Dermis microvascular lymphatic vessel endothelial cell (primary cell): ENCODE measurements at places on chromosomes 12 and 14.

GRCh38 chr14:61226015-61226654, 55.0 kb downstream of the TMEM30B start:
- DNase-seq, result no peak

DNA sequence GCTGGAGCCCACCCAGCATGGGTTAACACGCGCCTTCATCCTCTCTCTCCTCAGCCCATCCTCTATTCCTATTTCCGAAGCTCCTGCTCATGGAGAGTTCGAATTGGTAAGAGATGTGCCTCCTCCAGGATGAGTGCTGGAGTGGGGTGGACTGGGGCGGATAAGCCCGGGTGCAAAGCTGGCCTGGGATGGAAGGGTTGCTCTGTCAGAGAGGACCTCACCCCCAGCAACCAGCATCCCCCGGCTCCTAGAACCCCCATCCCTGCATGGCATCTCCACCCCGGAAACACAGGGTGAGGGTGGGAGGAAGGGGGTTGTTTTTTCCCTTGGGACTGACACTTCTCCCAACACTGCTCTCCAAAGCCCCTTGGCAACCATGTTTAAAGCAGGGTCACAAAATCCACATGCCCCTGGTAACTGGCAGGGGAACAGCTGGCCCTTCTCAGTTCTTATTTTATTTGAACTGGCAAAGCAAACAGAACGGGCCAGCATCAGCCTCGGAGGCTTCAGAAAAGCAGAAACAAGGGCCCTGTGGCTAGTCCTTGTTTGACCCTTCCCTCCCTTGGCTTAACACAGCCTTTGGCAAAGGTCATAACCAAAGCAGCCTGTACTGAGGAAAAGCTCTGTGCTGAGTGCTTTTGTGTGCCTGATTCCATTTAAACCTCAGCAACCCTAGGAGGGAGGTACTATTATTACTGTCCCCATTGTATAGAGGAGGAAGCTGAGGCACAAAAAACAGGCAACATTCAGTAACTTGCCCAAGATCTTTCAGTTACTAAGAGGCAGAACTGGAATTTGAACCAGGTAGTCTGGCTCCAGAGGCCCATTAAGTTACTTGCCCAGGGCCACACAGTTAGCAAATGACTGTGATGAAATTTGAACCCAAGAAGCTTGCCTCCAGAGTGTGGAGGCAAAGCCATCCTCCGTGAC, 4.2 kb downstream of the GSTZ1 start:
- DNase-seq, result no peak

DNA sequence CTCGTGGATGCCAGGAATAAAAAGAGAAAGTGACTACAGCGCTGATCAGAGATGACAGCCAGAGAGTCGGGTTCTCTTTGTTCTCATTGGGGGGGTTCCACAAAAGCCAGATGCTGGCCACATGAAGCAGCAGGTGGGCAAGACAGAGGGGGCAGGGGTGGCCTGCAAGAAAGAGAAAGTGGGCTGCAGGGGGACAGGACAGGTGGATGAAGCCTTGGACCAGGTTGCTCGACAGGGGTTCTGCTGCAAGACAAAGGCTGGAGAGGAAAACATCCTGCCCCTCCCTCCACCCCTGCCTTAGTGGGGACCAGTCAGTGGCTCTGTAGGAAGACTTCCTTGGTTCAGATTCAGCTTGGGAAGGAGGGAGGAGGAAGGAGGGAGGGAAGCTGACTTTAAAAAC, 126.2 kb downstream of the KSR2 start:
- no peak for DNase-seq

DNA sequence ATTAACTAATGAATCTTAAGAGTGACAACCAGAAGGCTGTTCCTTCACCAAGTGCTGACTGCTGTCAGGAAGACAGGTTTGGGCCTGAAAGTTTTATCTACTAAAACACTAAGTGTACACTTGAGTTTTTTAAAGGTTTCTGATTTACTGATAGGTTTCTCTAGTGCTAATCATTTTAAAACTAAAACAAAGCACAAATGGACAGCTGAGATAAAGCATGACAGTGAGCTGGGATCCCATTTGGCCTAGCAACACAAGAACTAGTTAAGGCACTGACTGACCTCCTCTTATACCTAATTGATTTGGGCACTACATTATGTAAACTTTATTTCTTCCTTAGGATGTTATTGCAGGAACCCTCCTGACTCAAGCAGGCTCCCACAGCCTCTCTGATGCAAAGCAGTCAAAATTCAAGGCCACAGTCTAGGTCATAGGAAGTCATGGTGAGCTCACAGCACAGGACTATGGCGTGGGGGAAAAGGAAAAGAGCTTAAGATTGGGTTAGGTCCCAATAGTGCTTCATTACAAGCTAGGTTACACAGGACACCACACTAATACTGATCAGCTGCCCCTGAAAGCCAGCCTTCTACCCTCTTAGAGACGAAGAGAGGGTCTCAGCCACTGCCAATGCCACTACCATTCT, 3.5 kb downstream of the STXBP6 start:
- no peak for DNase-seq

DNA sequence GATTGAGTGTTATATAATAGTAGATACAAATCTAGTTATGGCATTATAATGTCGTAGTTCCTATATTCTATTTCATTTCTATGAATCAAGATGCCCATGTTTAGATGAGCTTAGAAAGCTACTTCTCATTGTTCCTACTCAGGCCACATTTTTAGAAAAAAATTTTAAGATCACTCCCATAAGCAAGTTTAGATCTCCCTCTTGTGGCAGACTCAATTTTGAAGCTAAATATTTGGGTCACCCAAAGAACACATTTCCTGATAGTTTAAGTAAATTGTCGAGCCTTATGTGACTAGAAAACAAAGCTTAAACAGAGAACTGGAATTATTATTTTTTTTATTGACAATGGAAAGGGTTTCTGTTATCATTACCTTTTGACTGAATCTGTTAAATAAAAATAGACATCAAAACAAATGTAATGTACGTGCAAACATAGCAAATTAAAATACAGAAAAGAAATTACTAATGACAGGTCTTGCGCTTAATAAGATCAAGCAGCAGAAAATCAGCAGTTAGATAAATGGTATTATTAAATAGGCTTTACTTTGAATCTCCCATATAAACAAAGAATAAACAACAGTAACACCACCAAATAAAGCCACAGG, 180.2 kb downstream of the ACSS3 start:
- peak; percentile 40 for DNase-seq

GRCh38 chr12:42638697-42639096, 49.2 kb upstream of the PRICKLE1 start:
- DNase-seq, result no peak

DNA sequence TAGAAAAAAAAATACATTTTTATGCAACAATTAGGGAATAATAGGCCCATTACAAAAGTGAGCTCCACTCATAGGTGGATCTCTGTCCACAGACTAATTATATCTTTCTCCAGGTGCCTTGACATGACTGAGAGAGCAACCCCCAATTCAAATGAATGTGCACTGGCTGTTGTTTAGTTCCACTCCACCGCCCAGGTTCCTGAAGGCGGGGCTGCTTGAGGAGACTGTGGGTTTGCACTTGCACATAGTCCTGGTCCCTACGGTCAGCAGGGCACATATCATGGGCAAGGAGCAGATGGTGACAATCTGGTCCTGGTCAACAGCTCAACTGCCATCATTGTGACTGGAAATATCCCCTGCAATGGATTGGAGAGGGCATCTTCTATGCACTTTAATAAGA, 195.6 kb upstream of the PWP1 start:
- DNase-seq, result no peak

DNA sequence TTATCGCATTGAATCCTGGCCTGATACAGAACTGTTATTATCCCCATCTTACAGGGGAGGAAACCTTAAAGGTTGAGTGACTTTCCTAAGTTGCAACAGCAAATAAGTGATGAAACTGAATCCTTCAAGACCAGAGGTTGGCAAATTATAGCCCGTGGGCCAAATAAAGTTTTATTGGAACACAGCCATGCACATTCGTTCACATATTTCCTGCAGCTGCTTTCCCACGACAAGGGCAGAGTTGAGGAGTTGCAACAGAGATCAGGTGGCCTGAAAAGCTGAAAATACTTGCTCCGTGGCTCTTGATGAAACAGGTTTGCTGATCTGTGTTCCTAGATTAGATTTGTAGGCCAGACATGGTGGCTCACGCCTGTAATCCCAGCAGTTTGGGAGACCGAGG, 126.7 kb downstream of the PHETA1 start:
- no peak for DNase-seq

DNA sequence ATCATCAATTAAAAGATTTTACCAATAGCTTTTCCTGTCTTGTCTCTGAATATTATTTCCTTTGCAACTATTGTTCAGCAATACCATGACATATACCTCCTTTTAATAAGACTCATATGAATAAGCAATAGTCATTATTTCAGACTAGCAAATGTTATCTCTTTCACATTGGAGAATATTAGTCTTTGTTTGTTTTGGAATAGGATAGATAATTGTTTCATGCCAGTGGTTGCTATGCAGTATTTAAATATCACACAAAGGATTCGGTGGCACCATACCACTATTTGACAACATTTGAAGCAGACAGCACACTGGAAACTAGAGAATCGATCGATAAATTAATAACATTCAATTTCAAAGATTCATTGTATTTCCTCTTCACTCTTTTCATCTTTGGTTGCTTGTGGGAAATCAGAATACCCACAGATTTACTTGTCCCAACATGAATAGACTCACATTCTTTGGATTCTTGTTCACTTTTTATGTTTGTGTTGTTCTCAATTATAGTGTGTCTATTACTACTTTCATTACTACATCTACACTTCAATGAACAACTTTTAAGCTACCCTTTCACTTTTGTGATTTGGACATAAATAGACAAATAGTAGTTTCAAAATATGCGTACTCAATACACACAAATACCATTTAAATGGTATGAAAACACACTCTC, 42.7 kb upstream of the TBPL2 start:
- DNase-seq, result peak; percentile 50

GRCh38 chr12:110073049-110073831, 24.9 kb upstream of the C12orf76 start:
- peak; percentile 24 for DNase-seq

GRCh38 chr12:103012884-103013283, 55.4 kb downstream of the ASCL1 start:
- DNase-seq, result no peak

GRCh38 chr14:76376409-76376877, 506 bp downstream of the ESRRB start:
- DNase-seq, result no peak

DNA sequence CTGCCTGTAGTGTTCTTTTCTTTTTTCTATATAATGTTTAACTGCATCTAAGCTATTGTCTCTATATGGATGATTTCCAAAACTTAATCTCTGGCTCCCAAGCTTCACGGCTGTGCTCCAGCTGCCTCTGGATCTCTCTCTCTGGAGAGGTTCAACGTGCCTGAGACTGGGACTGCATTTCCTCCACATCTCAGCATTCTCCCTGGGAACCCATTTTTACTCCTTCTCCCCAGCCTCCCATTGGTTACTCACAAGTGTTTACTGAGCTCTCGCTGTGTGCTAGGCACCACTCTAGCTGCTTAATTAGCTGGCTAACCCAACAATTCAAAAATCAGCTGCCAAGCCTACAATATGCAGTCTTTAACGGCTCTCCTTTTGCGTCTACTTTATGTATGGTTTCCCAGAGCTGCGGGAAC, 34.7 kb downstream of the FBXL14 start:
- DNase-seq, result no peak
